ENCODE measurements at places on chromosomes 3 and 15.

DNA sequence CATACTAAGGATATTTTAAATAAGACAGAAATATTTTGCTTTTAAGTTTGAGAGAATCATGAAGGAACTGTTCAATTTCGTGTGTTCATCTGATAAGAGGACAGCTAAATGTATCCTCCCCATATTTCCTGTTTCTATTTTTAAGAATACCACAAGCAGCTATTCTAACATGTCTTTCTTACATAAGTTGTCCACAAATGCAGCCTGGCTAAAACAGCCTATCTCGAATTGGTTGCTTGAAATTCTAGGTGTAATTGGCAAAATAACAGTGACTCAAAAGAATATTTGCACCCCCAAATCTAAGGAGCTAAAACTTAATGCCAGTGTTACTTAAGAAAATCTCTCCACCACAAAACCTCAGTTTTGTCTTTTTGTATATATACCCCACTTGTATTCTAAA is 35.0 kb downstream of the BTLA start:
- H3K4me1 ChIP-seq = no peaks in the 10 kb centered on the region
- H3K4me3 ChIP-seq = no peak overlapping the region
- no peaks in the 10 kb centered on the region for H3K27me3 ChIP-seq
- no peak for DNase-seq
- no peak overlapping the region for H3K27ac ChIP-seq

DNA sequence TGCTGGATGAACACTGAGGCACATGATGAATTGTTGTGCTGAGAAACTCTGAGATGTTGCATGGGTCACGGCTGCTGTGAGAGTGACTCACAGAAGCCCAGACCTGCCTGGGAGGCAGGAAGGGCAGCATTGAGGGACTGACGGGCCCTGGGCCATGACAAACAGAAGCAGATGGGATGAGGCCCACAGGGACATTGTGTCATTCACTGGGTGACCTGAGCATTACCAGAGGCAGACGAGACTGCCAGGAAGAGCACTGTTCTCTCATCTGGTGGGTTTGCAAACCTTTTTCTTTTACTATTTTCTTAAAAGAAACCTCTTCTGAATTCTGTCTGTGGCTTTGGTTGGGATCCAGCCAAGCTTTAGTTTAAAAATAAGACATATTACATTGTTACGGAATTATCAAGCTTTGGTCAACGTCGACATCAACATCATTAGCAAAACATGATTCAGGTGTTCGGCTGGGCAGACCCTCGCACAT is 67.8 kb downstream of the BDH1 start:
- no peak overlapping the region for H3K4me3 ChIP-seq
- H3K4me1 ChIP-seq = peaks cover 4% of the 10 kb centered on the region
- H3K36me3 ChIP-seq = no peaks in the 10 kb centered on the region

- DNase-seq = no peak
- no peak overlapping the region for H3K27ac ChIP-seq
- H3K4me3 ChIP-seq = no peak overlapping the region
- H3K27me3 ChIP-seq = no peaks in the 10 kb centered on the region
- H3K36me3 ChIP-seq = no peaks in the 10 kb centered on the region
- no peaks in the 10 kb centered on the region for H3K4me1 ChIP-seq
These were observed 117.0 kb downstream of the P3H2 start for GRCh38 chr3:190003681-190004123.

DNA sequence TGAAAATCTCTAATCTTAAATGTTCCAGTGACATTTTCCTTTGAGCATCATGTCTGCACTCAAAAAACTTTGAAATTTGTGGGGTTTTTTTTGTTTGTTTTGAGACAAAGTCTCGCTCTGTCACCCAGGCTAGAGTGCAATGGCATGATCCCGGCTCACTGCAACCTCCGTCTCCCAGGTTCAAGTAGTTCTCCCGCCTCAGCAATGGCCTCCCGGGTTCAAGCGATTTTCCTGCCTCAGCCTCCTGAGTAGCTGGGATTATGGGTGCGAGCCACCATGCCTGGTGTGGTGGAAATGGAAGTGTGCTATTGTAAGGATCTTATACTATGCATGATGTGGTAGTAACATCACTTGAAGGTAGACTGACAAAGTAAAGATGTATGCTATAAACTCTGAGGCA is 42.5 kb downstream of the TKT start:
- H3K4me1 ChIP-seq = no peaks in the 10 kb centered on the region
- DNase-seq = no peak
- no peaks in the 10 kb centered on the region for H3K36me3 ChIP-seq
- no peak overlapping the region for H3K27ac ChIP-seq
- H3K4me3 ChIP-seq = no peak overlapping the region
- H3K27me3 ChIP-seq = no peaks in the 10 kb centered on the region

DNA sequence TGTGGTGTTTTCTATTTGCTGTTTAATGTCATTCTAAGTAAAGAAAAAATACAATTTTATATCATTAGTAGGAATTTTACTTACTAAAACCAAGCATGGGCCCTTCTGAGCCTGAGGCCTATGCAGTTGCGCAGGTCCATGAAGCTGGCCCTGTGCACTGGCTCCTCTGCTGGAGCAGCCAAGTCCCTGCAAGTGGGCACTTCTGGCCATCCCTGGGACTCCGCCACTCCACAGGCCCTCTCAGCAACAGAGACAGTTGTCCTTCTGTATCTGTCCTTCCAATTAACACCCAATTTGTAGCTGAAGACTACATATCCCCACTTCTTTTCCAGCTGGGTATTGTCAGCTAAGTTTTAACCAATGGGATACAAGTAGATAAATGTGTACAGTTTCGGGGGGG is 49.9 kb upstream of the RYK start:
- no peaks in the 10 kb centered on the region for H3K4me1 ChIP-seq
- no peak for DNase-seq
- H3K4me3 ChIP-seq = no peak overlapping the region
- H3K27me3 ChIP-seq = no peaks in the 10 kb centered on the region
- no peaks in the 10 kb centered on the region for H3K36me3 ChIP-seq
- H3K27ac ChIP-seq = no peak overlapping the region

- H3K27ac ChIP-seq = no peak overlapping the region
- H3K4me1 ChIP-seq = no peaks in the 10 kb centered on the region
- H3K27me3 ChIP-seq = no peaks in the 10 kb centered on the region
- H3K36me3 ChIP-seq = no peaks in the 10 kb centered on the region
- DNase-seq = no peak
- no peak overlapping the region for H3K4me3 ChIP-seq
These were observed 500.8 kb downstream of the CNTN4 start for GRCh38 chr3:2599471-2599870.

GRCh38 chr15:65857718-65858402 is 11.4 kb upstream of the RAB11A start:
- H3K36me3 ChIP-seq = no peaks in the 10 kb centered on the region
- H3K4me3 ChIP-seq = no peak overlapping the region
- H3K27me3 ChIP-seq = no peaks in the 10 kb centered on the region

GRCh38 chr3:71931922-71932321 is 147.0 kb upstream of the PROK2 start:
- no peak overlapping the region for H3K27ac ChIP-seq
- H3K4me1 ChIP-seq = no peaks in the 10 kb centered on the region
- DNase-seq = no peak
- H3K4me3 ChIP-seq = no peak overlapping the region
- no peaks in the 10 kb centered on the region for H3K36me3 ChIP-seq

GRCh38 chr3:39212665-39213064 is 20.3 kb upstream of the XIRP1 start:
- no peaks in the 10 kb centered on the region for H3K4me1 ChIP-seq
- no peak overlapping the region for H3K27ac ChIP-seq
- H3K4me3 ChIP-seq = no peak overlapping the region
- H3K27me3 ChIP-seq = no peaks in the 10 kb centered on the region

DNA sequence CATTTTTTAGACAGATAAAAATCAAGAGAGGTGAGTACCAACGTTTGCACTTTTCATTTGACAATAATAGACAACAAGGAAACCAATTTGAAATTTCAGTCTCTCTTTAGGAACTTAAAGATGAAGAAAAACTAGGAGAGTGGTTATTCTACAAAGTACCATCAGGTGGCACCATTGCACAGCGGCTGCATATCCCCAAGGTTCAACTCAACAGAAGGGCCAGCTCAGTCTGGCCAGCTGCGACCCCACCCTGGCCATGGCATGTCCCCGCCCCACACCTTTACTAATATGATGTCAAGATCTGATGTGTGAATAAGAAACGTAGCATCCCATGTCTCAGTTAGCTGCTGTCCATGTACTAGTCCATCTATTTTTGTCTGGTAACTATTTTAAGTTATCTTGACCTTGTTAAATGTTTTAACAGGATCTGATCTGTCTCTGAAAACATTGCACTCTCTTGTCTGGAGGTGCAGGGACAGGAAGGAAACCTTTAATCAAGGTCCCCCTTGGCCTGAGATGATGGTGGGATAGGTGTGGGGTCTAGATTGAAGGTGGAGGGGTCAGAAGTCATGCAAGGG is 35.5 kb upstream of the CGNL1 start:
- no peaks in the 10 kb centered on the region for H3K27me3 ChIP-seq
- no peaks in the 10 kb centered on the region for H3K4me1 ChIP-seq
- H3K27ac ChIP-seq = no peak overlapping the region
- H3K4me3 ChIP-seq = no peak overlapping the region
- no peak for DNase-seq

- DNase-seq = no peak
- no peak overlapping the region for H3K27ac ChIP-seq
- H3K27me3 ChIP-seq = no peaks in the 10 kb centered on the region
- H3K4me3 ChIP-seq = no peak overlapping the region
These were observed 61.4 kb upstream of the CD47 start for GRCh38 chr3:108152274-108152673.

DNA sequence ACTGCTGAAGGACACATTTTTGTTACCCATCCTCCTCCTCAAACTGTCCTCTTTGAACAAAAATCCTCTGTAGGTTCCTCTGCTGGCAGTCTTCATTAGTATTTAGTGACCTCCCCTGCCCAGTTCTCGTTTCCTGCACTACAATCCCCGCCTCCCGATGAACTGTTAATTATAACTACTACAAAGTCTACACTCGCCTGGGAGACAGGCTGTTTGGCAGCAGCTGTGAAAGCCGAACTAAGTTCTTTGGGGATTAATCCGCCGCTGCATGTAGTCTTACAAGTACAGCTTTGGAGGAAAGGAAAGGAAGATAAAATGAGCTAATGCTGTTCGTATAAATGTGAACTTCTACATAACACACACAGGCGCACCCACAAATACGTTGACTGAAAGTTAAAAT is 160.0 kb upstream of the WNT5A start:
- no peaks in the 10 kb centered on the region for H3K36me3 ChIP-seq
- DNase-seq = no peak
- H3K27me3 ChIP-seq = no peaks in the 10 kb centered on the region
- no peaks in the 10 kb centered on the region for H3K4me1 ChIP-seq

DNA sequence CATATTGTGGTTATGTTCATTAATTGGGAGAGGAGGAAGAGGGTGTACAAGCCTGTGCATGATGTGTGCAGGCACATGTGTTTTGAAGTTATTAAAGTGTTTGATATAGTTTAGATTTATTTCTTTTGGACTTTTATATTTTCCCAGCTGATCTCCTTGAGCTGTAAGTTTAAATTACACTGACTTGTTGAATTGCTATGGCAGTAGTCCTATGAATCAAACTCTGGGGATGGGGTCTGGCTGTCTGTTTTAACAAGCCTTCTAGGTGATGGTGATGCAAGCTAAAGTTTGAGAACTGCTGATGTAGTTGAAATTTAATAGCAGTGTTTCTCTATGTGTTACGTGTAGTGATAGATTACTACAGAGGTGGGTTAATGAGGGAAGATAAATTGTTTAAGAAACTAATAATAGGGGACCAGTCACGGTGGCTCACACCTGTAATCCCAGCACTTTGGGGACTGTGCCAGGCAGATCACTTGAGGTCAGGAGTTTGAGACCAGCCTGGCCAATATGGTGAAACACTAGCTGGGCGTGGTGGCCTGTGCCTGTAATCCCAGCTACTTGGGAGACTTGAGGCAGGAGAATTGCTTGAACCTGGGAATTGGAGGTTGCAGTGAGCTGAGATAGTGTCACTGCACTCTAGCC is 7.0 kb downstream of the ARIH1 start:
- no peaks in the 10 kb centered on the region for H3K36me3 ChIP-seq
- peaks cover 6% of the 10 kb centered on the region for H3K4me1 ChIP-seq
- no peak for DNase-seq
- no peak overlapping the region for H3K27ac ChIP-seq

DNA sequence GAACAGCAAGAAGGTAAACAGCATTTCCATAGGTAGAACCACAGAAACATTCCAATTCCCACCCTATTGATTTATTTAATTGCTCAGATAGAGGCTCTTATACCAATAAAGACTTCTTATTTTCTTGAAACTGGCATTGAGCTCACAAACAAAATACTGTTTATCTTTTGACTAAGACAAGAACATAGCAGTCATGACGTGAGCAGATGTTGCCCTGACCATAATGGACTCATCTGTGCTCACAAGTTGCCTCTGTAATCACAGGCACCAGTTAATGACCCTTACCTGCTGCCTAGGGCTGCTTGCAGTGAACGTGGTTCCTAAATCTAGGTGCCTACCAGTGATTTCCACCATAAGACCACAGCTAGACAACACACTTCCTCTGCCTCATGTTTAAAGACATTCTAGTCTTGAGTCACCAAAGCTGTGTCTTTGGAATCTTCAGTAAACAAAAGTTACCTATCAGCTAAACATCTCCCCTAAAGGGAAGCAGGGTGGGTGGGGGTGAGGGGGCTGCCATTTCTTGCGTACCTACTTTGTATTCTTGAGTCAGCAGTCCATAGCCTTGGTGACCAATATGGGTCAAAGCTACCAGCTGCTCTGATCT is 2.1 kb downstream of the FYCO1 start:
- H3K36me3 ChIP-seq = no peaks in the 10 kb centered on the region
- H3K4me3 ChIP-seq = no peak overlapping the region
- H3K27me3 ChIP-seq = no peaks in the 10 kb centered on the region
- peak overlapping the region; percentile 62 for H3K27ac ChIP-seq
- peaks cover 21% of the 10 kb centered on the region for H3K4me1 ChIP-seq
- DNase-seq = no peak

DNA sequence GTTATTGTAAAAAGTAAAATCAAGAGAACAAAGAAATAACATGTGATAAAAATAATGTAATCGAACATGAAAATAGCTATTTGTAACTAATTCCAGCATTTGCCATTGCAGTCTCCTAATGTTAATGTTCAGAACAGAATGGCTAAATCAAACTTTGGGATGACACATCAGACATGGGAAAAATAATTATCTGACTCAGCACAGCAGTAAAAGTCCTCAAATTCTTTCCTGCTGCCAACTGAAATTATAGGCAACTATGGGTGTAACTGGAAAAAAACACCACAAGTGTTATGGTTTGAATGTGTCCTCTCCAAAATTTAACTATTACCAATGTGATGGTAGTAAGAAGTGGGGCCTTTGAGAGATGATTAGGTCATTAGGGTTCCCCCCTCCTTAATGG is 446.7 kb downstream of the C3orf38 start:
- no peaks in the 10 kb centered on the region for H3K4me1 ChIP-seq
- H3K4me3 ChIP-seq = no peak overlapping the region
- no peaks in the 10 kb centered on the region for H3K27me3 ChIP-seq
- H3K27ac ChIP-seq = no peak overlapping the region
- H3K36me3 ChIP-seq = no peaks in the 10 kb centered on the region

- no peak for DNase-seq
- H3K4me1 ChIP-seq = no peaks in the 10 kb centered on the region
- H3K36me3 ChIP-seq = no peaks in the 10 kb centered on the region
- H3K27me3 ChIP-seq = no peaks in the 10 kb centered on the region
These were observed 38.7 kb downstream of the PDIA5 start for GRCh38 chr3:123105201-123106189.
